ENCODE measurements at places on chromosomes 4 and X.

DNA sequence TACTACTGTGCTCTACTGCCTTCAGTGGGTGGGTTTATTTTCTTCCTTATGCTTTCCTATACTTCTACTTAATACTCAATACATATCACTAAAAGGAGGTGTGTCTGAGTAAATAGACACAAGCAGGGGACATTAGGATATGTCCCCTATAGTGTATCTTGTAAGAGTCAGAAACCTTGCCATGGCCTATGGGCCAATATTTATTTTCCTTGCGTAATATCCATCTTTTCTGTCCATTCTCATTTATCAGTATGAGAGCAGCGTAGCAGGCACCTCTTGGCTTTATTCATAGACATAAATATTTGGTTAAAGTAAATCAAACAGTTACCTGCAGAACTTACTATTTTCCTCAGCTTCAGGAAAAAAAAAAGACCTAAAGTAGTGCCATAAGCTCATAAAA, 46.6 kb upstream of the PHF8 start:
- DNase-seq: no peak

DNA sequence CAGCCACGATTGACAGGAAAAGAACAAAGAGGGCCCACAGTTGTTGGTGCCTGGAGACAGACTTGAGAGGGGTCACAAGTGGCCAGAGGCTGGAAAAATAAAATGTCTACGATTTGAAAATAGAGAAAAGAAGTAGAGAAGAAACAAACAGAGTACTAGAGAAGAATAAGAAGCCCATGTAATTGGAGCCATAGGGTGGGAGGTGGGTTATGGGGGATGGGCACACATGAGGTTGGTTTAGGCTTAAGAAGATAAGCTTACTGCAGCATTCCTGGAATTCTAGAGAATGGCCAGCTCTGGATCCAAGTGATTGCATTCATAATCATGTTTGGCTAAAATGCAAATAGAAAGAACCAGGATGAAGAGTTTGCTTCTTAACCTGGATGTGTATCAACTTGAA, 210.7 kb downstream of the MAML3 start:
- DNase-seq: no peak

- peak; percentile 25 for DNase-seq
These were observed at the start of gene BST1 for GRCh38 chr4:15702941-15703403. TSS of gene BST1 (plus strand) at chr4:15703065. CDS start at chr4:15703145, 80 bp downstream.

GRCh38 chr4:71768123-71768522, 15.8 kb downstream of the GC start:
- no peak for DNase-seq

- DNase-seq: no peak
These were observed 47.7 kb downstream of the TIGD2 start for GRCh38 chr4:89158884-89159503.

DNA sequence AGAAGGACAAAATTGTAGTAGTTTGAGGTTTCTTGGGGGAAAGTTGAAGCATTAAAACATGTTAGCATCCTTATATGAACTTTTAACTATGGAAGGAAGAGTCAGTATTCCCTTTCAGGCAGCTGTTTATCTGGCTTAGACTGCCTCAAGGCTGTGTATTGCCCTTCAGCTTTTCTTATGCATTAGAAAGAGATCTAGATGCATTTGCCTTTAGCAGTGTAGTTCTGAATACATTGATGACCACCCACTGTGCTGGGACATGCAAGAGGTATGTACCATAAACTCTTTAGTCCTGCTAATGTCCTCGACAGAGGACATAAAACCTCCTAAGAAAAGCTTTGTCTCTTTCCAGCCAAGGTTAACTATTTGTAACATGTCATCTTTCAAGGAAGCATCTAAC, 2.9 kb downstream of the FAM200B start:
- DNase-seq: no peak
